ENCODE measurements at places on chromosomes 7 and 10.

- no peak for DNase-seq
These were observed 22.3 kb downstream of the CALML3 start for GRCh38 chr10:5546891-5547680.

- no peak for DNase-seq
These were observed 100.1 kb upstream of the FAM20C start for GRCh38 chr7:92231-92674.

DNA sequence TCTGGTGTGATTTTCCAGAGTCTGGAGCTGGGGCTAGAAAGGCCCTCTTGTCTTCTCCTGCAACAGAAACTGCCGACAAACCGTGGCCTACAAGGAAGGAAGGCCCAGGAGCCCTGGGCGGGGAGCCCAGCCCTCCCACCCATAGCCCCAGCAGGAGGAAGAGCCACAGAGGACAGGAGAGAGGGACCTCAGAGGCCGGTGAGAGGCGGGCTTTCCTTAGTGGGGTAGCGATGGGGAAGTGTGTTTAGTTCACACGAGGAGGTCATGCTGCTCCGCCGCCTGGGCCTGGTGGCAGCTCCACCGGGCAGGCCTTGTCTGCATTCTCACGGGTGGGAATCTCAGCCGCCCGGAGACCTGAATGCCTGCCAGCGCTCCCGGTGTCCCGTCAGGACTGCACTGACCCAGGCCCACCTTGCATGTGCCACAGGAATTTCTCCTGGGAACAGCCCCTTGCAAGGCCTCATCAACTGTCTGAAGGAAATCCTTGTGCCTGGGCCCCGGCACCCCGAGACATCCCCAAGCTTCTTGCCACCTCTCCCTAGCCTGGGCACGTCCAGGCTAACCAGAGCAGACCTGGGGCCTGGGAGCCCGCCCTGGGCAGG lies 50.9 kb downstream of the ZNF467 start:
- DNase-seq = no peak

GRCh38 chr10:35642035-35642792 lies at the start of gene FZD8:
Gene FZD8 (minus strand): TSS chr10:35642296. CDS start chr10:35641429, 867 bp downstream.
- DNase-seq = peak; percentile 61

DNA sequence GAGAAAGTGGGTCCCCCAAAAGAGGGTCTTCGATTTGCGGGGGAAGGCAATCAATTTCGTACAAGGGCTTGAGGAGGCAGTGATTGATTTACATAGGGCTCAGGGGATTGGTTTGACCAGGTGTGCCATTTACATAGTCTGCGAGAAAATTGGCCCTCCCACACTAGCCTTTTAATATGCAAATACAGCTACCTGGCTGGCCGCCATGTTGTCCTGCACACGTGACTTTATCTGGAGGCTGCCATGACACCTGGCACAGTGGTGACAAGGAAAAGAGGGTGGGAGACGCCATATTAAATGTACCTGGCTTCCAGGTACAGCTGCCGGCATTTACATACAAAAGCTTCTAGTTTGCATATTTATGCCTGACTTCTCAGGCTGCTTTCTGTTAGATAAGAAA lies 1577.2 kb upstream of the LRRTM3 start:
- no peak for DNase-seq

GRCh38 chr10:71998840-71999194 lies 34.6 kb downstream of the CHST3 start:
- no peak for DNase-seq

- no peak for DNase-seq
These were observed 123.8 kb downstream of the ADARB2 start for GRCh38 chr10:1613511-1613910.

GRCh38 chr10:121527690-121528089 lies 70.6 kb downstream of the FGFR2 start:
- no peak for DNase-seq

DNA sequence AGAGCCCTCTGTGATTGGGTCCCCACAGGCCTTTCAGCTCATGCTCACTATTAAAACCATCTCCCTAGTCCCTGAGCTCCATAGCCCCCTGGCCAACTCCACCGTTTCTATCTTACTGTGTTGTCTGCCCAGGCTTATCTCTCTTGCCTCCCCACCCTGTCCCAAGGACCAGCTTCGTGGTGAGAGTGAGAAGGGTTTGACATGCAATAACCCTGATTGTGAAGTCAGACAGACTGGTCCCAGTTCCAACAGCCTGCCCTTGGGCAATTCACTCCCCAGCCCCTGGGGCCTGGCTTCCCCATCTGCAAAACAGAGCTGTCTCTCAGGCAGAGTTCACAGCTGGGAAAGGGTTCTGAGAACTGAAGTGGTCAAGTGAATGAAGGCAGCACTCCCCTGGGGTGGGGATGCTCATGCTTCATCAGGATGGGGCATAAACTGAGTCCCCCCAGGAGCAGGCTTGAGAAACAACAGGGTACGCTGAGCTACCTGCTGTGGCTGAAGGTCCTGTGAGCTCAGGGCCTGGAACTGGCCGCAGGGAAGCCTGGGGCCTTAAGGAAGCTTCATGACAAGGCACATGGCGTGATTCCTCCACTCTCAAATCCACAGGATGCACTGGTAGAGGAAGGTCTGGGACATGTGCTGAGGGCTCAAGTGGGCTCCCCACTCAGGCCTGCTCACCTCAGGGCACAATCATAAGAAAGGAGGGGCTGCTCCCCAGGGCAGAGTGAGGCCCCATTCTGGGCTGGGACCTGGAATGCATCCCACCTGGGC lies 1.8 kb upstream of the PPIF start:
- DNase-seq = no peak

DNA sequence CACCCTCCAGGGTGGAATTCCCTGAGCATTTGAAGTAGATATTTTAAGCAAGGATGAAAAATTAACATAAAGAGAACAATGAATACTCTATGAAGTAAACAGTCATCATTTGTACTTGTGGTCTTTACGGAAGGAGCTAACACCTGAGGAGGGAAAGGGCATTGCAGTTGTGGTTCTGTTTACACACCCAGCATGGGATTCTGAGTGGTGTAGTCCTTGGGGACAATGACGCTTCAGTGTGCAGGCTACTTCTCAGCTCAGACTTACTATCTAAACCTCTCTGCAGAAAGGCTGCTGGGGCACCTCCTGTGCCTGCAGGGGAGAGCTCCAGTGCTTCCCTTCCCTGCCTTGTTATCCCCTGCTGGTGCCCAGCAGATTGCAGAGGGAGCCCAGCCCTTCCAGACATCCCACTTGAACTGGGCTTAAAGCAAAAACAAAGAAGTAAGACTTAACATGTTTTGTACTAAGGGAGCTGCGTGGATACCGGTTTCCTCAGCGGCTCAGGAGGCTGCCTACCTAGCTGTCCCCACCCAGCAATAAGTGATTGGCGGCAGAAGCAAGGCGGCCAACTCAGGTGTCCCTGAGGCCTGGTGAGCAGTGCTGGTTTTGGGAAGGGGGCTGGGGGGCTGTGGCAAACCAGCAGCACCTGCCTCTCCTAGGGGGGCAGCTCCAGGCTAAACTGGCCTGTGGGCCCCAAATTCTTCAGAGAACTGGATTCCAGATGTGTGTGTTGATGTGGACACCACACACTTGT lies 89.1 kb downstream of the CELF2 start:
- no peak for DNase-seq

- no peak for DNase-seq
These were observed 84.0 kb downstream of the CHST15 start for GRCh38 chr10:124009231-124010015.

DNA sequence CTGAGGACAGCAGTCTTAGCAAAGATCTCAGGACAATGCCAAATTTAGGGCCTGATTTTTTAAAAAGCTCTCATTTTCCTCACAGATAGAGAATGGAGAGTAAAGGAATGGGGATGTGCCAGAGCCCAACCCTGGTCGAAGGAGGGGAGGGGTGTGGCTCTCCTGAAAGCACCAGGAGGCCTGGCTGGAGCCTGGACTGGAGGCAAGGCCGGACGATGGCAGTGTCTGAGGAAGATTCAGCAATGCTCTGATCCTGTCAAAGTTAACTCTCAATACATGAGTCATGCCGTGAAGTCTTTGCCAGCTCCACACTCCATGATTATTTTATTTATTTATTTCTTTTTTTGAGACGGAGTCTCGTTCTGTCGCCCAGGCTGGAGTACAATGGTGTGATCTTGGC lies 108.3 kb downstream of the UPF2 start:
- DNase-seq = no peak

DNA sequence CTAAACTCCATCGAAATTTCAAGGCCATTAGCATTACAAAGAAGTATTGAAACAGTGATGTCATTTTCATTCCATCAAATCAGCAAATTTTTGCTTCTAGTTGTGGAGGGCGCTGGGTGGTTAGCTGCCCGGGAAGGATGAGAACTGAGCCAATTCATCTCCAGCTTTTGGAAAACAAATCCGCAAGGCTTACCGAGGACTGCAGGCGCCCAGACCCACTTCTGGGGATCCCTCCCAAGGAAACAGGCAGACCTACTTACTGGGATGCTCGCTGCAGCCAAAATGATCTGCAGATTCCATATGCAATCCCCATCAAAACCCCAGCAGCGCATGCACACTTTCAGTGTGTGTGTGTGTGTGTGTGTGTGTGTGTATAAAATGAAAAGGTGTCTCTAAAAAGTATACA lies 19.2 kb downstream of the TNRC18 start:
- no peak for DNase-seq

GRCh38 chr7:158885624-158886023 lies 29.3 kb downstream of the DYNC2I1 start:
- DNase-seq = no peak

DNA sequence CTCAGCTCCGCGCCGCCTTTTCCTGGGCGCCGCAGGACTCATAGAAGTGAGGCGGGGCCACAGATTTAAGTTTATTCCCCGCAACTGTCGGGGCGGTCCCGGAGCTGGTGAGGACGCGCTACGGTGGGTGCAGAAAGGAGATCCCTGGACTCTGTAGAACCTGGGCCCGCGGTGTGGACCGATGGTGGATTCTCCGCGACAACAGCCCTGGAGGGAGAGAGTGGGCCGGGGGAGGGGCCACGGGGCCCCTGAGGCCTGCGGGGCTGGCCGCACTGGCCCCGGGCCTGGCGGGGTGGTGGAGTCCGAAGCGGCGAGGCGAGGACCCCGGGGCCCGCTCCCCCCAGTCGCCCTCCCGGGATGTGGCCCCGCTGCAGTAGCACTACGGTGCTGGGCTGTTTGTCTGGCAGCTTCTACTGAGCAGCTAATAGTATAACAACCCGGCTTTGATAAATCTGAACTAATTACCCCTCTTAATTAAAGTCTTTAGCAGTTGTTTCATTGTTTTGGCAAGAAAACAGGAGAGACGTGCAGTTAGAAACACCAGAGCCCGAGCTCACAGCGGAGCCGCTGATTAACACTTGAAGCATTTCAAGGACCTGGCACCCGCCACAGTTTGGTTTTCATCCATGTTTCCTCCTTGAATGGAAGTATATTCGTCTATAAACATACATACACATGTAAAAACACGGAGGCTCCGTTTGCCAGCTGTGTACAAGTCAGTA lies 4.2 kb downstream of the FEZF1 start:
- DNase-seq = no peak

- no peak for DNase-seq
These were observed 4.0 kb upstream of the NUDT13 start for GRCh38 chr10:73106301-73106700.

- DNase-seq = no peak
These were observed 142.3 kb downstream of the NRP1 start for GRCh38 chr10:33192190-33192589.

- no peak for DNase-seq
These were observed 50.1 kb upstream of the ADRB1 start for GRCh38 chr10:113993489-113993991.

DNA sequence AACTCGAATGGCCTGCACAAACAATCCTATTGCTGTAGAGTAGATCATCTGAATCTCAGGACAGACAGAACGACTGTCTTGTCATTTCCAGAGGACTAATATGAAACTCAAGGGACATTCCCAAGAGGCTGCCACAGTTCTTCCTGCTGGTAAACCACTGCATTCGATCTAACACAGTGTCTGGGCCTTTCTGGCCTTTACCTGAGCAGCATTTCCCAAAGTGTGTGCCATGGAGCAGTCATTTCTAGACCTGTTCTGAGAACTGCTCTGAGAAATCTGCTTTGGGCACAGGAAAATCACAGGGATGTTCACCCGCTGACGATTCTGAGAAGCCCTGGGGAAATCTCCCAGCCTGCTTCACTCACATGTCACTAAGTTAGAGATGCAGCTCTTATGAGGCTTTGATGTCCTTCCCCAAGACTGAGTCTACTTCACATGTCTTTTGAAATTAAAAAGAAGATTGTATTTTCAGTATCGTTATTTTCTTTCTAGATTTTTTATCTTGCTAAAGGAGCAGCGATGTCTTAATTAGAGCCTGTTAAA lies 18.4 kb downstream of the GPNMB start:
- no peak for DNase-seq

- DNase-seq = no peak
These were observed 11.6 kb downstream of the MTPN start for GRCh38 chr7:135965602-135966001.

- no peak for DNase-seq
These were observed 84.1 kb downstream of the MDFIC start for GRCh38 chr7:115005953-115006352.

- DNase-seq = no peak
These were observed 104.7 kb downstream of the ST8SIA6 start for GRCh38 chr10:17349717-17350116.

DNA sequence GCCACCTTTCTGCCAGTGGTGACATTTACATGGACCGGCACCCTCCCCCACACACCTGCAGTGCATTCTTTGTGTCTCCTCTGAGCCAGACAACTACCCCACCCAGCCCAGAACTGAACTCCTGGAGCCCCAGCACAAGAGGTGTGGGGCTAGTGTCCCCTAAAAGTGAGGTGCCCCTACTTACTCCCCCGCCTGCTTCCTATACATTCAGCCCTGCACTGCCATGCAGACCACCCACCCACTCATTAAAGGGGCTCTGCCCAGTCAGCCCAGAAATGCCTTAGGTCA lies 1.9 kb downstream of the SAP25 start:
- DNase-seq = no peak

GRCh38 chr7:86833360-86833759 lies 189.7 kb downstream of the GRM3 start:
- DNase-seq = no peak

GRCh38 chr10:102117391-102118159 lies 2.6 kb downstream of the LDB1 start:
- DNase-seq = peak; percentile 47

GRCh38 chr7:100519580-100519979 lies 19.4 kb upstream of the AGFG2 start:
- DNase-seq = no peak

GRCh38 chr7:45704683-45705016 lies 130.5 kb downstream of the ADCY1 start:
- no peak for DNase-seq

GRCh38 chr10:13943735-13944398 lies 357.1 kb downstream of the PRPF18 start:
- no peak for DNase-seq

GRCh38 chr10:71326464-71326881 lies 7.4 kb downstream of the SLC29A3 start:
- DNase-seq = no peak

Measured in stimulated activated CD8-positive, alpha-beta memory T cell treated with anti-CD3 and anti-CD28 coated beads, Interleukin-7, amount 100 ng/mL, for 4 hours (primary cell).